ENCODE measurements at places on chromosomes 6 and 20. TPM values are rescaled to one million over a fixed set of nuclear protein-coding genes. Genes with fewer than 3 reads are reported as not detected.
A peak's percentile ranks its signal among the peaks of the same experiment; 100 is the strongest.

GRCh38 chr6:52213127-52213526, 27.0 kb downstream of the IL17A start:
- DNase-seq, result no peak

- no peak for DNase-seq
These were observed 60.4 kb upstream of the SNX9 start for GRCh38 chr6:157762636-157763035.

GRCh38 chr20:36744764-36745191, 1.1 kb downstream of the NDRG3 start:
- no peak for DNase-seq

DNA sequence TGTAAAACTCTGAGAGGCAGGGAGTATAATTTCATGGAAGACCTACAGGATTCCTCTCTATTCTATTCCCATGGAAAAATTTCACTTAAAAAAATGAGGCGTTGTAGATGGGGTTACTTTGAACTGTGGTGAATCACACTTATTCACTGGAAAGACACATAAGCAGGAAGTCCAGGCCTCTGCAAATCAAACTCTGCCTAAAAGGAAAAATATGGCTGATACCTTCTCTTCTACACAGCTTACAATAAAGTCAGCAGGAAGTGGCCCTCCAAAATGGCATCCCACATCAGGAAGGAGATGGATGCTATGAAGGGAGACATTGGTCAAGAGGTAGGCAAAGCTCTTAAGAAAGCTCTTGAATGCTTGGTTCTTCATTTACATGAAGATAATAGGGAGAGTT, 115.9 kb downstream of the FYN start:
- no peak for DNase-seq

DNA sequence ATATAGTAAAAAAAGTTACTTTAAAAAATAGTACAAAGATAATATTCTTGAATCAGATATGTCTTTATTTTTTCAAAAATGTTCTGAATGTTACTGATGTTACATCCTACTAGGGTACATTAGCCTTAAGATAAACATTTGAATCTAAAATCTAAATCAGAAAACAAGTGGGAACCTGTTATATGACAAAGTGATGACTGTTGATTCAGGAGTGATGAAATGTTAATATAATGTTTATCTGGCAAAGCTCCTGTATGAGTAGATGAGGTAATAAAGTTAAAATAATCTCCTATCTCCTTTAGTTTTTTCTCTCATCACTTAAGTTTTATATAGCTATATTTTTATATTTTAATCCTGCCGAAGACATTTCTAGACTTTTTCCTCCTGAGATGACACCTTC, 4.2 kb downstream of the DOP1A start:
- no peak for DNase-seq

The MPIG6B gene
- polyA plus RNA-seq, result 0.59 TPM

- DNase-seq, result peak; percentile 25
These were observed 31.6 kb upstream of the SLC32A1 start for GRCh38 chr20:38692436-38693411.

- DNase-seq, result no peak
These were observed 152.3 kb upstream of the BEND6 start for GRCh38 chr6:56802584-56802983.

GRCh38 chr6:132300323-132300949, 100.8 kb downstream of the MOXD1 start:
- peak; percentile 52 for DNase-seq

The CYP39A1 gene
- polyA plus RNA-seq, result 0.22 TPM

DNA sequence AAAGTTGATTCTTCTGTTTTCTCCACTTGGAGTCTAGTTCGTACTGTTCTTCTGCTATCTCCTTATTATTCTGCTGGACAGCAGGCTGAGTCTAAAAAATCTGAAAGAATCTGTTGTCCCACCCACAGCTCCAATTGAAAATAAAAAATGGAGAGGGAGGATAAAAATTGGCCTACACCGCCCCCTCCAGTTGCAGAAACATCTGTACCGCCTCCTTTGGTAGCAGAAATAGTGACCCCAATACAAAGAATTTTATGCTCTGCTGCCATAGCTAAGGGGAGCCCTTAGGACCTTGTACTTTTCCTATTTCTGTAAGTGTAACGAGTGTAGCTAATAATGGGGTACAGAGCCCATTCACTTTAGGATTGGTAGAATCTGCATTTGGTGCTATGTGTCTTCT, 4.9 kb upstream of the FKBP1A start:
- no peak for DNase-seq

DNA sequence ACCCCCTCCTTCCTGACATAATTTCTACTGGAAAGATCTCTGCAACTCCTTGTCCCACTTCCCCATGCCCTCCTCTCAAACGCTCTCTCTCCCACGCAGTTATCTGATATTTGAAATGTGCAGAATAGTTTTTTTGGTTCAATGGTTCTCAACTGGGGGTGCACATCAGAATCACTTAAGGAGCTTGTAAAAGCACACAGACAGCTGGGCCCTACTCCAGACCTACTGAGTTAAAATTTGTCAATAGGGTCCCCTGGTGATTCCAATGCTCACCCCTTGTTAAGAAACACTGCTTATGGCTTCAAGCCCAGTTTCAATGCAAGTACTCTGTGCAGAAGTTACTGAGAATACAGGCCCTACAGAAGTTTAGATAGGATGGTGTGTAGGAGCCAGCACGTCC, 45.2 kb upstream of the KCNK16 start:
- DNase-seq, result no peak

The COL19A1 gene
- 0.09 TPM for polyA plus RNA-seq

DNA sequence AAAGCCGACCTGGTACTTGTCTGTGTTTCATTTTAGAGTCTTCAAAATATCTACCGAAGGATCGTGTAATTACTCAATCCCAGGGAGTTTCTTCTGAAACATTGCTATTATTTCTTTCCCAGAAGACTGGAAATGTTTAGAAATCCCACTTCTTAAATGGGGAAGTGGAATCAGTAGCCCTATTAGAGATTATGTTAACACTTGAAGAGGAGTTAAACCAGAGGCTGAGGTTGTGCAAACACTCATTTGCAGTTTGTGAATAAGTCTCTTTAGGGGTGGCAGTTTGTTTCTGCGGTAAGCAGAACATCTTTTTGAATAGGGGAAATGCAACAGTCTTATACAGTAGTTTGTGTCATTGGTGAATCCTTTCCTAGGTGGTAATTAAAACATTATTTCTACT, 21.3 kb downstream of the DSP start:
- no peak for DNase-seq

DNA sequence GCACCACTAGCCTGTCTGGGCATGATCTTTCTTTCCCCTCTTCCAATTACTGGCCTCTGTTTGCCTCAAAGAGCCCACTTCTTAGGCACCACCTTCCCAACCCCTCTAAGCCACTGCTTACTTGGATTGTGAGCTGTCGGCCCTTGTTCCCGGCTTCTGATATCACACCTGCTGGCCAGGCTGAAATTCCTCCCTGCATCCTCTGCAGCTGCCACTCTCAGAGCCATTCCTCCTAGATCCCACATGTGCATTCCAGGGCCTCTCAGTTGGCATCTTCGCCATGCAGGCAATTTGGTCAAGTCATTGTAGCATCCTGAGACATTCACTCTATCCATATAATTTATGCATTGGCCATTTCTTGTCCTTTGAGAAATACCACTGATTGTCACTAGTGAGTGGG, 135.9 kb downstream of the OLIG3 start:
- DNase-seq, result no peak

- DNase-seq, result no peak
These were observed 15.0 kb downstream of the ESR1 start for GRCh38 chr6:151822252-151823111.

The TMEM217 gene
- polyA plus RNA-seq, result 0.89 TPM

DNA sequence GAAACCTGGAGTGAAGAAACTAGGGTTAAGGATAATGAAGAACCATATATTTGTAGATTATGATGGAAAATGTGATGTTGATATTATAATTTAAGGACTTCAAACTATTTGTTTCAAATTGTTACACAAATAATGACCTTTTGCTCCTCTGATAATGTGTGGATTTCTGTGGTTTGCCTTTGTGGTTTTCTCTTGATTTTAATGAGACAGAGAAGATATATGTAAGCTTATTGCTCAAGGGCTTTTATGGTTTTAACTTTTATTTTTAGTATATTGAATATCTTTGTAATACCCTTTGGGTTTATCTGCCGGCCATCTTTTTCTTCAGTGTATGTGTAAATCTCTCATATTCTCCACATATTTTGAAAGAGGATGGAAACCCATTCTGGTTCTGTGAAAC, 362.3 kb downstream of the RIMS1 start:
- DNase-seq, result no peak

DNA sequence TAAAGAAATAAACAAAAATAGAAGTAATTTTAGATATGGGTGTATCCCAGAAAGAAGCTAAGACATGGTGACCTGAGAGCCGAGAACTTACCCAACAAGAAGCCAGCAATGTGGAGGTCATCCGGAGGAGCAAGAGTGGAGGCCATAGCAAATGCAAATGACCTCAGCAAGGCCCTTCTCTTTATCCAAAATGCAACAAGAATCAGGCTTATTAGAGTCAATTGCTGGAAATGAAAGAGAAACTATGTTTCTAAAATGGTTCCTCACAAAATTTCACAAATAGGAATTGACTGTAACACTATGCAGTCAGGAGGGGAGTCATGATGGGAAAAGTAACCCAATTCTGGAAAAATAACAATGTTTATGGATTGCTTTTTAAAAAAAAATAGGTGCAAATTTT, 90.4 kb downstream of the TNFAIP3 start:
- no peak for DNase-seq

The LINC00237 gene
- not detected for polyA plus RNA-seq

GRCh38 chr6:143596866-143597265, 80.9 kb upstream of the PHACTR2 start:
- DNase-seq, result no peak

GRCh38 chr6:142671791-142672190, 273.2 kb downstream of the HIVEP2 start:
- no peak for DNase-seq

GRCh38 chr6:167974640-167975344, 22.7 kb upstream of the KIF25 start:
- DNase-seq, result no peak

- DNase-seq, result no peak
These were observed 44.3 kb upstream of the SLC17A4 start for GRCh38 chr6:25710287-25710686.

GRCh38 chr6:157570104-157570503, 189.1 kb downstream of the ZDHHC14 start:
- DNase-seq, result no peak

DNA sequence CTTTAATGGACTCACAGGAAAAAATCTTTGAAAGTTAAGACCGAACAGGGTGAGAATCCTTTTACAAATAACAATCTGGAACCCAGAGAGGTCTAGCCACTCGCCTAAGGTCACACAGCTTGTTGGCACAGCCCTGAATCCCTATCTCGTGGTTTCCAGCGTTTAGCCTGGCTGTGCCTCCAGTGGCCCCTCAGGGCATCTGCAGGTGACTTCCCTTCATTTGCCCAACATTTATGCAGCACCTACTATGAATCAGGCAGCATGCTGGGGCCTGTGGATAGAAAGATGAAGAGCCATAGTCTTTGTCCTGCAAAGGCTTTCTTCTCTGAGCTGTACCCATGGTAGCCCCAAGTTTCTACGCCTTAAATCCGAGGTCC, 2.6 kb upstream of the NR2E1 start:
- DNase-seq, result no peak

GRCh38 chr6:96947055-96947454, 22.5 kb downstream of the KLHL32 start:
- no peak for DNase-seq

DNA sequence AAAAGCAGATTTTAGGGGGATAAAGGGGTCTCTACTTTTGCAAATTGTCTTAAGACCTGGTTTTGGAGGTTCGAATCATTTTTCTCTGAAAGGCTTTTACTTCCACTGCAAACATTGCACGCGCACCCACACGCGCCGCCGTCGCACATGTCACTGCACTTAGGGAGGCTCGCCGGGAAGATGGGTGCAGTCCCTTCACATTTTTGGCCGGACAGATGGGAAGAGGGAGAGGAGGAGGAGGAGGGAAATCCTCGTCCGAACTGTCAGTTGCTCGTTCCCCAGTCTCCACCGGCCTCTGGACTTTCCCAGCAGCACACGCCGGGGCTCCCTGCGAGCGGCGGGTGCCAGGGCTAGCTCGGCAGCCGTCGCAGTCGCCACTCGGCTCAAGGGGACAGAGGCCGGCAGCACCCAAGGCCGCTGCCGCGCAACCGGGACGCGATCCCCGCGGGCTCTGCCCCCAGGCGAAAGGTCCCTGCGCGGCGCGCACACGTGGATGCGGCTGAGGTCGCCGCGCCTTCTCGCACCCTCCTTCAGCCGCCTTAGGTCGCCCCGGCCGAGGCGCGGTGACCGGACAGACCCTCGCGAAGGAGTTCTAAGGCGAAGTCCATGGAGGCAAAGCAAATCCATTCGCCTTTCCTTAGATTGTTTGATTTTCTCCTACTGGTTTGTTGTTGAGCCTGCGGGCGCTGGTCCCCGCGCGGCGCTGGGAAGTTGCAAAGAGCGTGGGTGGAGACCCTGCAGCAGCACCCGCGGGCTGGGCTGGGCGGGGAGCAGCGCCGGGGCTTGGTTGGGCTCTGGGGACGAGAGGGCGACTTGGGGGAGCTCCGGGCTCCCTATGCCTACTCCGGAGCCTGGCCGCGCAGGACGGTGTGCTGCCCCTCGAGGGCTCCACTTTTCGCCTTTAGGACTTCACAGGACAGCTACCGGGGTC, 1.2 kb downstream of the MYB start:
- DNase-seq, result peak; percentile 67

- DNase-seq, result no peak
These were observed 683.0 kb upstream of the ADGRB3 start for GRCh38 chr6:67952121-67952520.

The GPR63 gene
- polyA plus RNA-seq, result 2.4 TPM

The RPS6KA2 gene
- polyA plus RNA-seq, result 3.1 TPM
